ENCODE measurements at places on chromosomes 1 and 21. TPM values are rescaled to one million over a fixed set of nuclear protein-coding genes. Genes with fewer than 3 reads are reported as not detected.

KIF2C gene
- 45.4 TPM for total RNA-seq

IVL gene
- not detected for total RNA-seq

CYP4X1 gene
- not detected for total RNA-seq

XCL2 gene
- total RNA-seq, result 491 TPM

CYP4A11 gene
- not detected for total RNA-seq

CR2 gene
- total RNA-seq, result 0.48 TPM
